ENCODE measurements at places on chromosomes 11 and 22.

DNA sequence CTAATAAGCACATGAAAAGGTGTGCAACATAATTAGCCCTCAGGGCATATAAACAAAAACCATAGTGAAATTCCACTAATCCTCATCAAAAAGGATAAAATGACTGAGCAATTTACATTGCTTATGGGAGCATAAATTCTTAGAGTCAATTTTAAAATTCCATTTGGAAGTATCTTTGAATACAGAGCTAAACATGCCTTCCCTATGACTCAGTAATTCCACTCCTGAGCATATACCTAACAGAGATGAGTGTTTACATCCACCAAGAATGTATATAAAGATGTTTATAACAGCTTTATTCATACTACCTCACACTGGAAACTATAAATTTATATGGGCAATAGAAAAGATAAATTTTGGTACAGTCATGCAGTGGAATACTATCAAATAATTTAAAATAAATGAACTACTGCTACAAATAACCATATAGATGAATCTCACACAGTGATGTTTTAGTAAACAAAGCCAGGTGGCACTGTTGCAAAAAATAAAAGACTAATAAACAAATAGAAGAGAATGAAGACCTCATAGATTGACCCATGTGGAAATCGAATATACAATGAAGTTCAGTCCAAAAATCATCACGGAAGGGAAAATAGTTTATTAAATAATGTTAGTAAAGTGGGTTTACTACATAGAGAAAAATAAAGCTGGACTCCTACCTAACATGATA, 8.2 kb upstream of the OR2D2 start:
- DNase-seq, result no peak

GRCh38 chr22:48152164-48152775, 1389.8 kb downstream of the TBC1D22A start:
- DNase-seq, result no peak

DNA sequence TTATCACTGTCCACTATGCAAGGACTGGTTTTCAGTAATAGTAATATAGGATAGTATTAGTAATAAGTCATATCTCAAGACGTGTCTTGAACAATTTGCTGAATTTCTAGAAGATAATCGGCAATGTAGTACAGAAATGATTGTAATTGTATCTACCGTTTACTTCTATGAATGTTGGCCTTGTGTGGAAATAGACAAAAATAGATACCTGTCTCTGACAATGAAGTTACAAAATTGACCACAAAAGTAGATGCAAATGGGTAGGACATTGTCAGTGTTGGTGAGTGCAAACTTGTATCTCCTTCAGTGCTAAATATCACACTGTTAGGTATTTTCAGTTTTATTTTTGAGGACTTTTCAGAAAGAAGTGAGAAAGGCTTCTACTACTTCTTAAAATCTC, 43.1 kb downstream of the SVIP start:
- DNase-seq, result no peak

DNA sequence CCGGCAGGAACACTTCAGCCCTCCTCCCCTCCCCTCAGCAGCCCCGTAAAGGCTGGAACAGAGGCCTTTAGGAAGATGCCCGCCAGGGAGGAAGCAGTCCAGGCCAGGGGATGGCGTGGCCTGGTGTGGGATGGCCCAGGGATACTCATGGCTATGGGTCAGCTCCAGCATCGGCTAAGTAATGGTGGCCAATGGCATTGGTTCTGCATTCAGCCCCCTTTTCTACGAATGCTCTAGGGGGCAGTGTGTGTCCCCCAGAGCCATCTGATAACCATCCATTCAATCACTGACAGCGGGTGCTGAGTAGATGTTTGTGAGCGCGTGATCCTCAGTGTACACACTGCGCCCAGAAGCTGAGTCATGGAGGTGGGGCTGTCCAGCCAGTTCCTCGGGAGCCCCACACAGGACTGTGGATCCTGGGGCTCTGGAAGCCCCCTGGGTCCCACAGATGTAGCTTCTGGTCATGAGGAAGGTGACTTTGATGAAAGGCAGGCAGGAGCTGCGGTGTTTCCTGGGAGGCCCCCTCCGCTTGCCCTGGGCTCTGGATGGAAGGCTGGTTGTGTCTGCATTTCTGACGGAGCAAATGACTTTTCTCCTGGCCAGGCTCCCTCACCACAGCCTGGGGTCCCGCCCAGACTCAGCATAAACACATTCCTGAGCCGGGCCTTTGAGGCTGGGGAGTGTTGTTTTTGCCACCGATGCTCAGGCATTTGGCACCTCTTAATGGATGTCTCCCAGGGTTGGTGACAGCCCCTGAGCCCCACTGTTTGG, 46.5 kb downstream of the FBLN1 start:
- peak; percentile 84 for DNase-seq

- no peak for DNase-seq
Measured at GRCh38 chr11:2468363-2469235, 23.8 kb downstream of the KCNQ1 start.

GRCh38 chr22:20677684-20678242, 96.2 kb upstream of the SERPIND1 start:
- DNase-seq, result no peak

DNA sequence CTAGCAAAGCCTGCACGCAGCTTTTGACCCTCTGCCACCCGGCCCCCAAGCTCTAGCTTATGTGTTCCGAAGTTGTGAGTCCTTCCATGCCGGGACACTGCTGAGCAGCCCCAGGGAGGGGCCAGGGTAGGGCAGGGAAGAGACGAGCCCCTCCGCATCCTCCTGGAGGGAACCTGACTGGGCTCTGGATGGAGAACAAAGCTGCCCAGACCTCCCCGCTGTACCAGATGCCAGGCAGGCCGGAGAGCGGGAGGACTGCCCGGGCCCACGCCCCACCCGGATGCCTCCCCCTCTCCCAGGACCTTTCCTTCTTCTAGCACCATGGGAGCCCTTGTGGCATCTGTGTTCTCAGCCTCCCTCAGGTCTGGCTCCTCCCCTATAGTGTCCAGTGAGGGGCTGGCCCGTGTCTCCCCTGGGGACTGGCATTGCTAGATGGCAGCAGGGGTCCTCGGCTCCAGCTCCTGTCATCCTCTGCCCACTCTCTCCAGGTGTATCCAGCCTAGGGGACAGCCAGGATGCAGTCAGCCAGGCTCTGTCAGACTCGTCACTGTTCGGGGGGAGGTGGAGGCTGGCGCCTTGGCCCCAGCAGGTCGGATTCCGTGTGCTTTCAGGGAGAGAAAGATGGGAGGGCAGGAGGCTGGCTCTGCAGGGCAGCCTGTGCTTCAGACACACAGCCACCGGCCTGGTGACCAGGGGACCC, 46.1 kb downstream of the ALX4 start:
- no peak for DNase-seq

DNA sequence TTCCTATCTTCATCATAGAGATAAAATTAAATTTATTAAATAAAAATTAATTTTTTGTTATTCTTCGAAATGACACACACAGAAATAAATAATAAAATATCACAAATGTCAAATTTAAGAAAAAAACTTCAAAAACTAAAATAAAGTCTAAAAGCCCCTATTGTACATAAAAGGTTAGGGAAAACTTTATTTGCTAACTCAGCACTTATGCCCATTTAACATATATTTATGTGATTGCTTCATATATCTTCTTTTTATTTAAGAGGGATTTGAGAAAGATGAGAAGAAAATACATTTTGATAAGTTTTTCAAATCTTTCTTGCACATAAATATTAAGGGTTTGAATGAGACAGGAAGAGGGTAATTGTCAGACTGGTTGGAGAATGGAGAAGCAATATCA, 2350.4 kb upstream of the RAG2 start:
- DNase-seq, result no peak

DNA sequence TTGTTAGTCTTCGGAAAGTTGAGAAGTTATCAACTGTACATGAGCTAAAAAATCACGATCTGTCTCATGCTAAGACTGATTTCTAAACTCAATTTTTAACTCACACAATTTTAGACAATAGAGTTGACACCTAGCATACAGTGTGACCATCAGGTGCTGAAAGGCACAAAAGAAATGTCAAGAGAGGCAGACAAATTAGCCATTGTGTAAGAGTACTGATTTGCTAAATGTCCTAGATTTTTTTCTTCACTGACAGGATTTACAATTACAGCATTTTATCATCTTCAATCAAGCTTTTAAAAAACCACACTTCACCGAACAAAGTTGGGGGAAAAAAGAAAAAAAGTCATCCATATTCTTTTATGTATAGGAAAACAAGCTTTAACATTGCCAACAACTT, 7.0 kb downstream of the LGR4 start:
- DNase-seq, result no peak

DNA sequence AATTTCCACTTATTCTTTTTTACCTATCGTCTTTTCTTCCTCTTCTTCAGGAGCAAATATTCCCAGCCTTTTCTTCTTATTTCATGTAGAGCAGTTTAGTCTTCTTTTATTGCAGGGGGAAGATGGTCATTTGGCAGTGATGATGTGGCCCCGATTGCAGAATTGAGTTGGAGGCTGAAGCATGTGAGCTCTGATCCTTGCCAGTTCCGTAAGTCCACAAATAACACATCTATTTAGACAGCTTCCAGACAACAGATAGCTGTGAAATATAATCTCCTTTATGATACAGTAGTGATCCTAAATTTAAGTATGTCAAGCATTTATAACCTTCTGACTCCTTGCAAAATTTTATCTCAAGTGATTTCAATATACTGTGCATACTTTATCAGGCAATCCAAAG, 27.5 kb downstream of the REXO2 start:
- no peak for DNase-seq

DNA sequence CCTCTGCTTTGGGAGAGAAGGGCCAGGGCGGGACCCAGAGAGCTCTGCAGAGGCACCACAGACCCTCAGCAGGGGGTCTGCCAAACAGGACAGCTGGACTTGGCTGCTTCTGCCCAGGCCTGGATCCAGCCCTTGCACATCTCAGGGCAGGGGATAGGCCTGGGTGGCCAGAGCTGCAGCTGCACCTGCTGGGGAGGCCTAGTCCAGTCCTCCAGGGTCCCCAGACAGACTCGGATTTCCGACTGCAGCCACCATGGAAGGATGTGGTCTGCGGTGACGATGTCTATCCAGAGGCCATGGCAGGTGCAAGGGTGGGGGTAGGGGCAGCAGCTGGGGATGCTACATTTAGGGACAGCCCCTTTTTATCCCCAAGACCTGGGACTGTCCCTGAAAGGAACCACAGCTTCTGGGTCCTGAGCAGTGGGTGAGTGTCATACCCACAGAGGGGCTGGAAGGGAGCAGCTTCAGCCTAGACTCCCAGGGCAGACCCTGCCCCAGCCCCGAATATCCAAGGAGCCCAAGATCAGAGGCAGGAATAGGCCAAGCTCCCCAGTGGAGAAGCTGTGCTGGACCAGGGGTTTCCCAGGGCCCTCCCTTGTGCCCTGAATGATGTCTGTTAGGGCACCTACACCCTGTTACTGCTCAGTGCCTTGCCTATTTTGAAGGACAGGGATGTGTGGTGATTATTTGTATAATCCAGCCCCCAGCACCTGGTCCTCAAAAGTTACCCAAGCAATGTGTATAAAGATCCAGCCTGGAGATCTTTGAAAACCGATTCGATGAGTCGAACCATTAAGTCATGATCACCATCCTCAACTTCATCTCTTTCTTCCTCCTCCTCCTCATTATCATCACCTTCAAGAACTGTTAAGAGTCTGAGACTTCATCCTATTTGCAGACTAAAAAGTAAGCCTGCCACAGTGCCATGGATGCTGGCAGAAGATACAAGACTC, 2.5 kb upstream of the IGLL5 start:
- no peak for DNase-seq

GRCh38 chr11:724778-725386, 18.9 kb downstream of the EPS8L2 start:
- no peak for DNase-seq

- DNase-seq, result no peak
Measured at GRCh38 chr11:17350455-17351171, 987 bp upstream of the NCR3LG1 start.

- DNase-seq, result no peak
Measured at GRCh38 chr22:28674121-28674563, 5.5 kb downstream of the TTC28 start.

GRCh38 chr11:46288451-46288850, 11.0 kb downstream of the CREB3L1 start:
- DNase-seq, result no peak

DNA sequence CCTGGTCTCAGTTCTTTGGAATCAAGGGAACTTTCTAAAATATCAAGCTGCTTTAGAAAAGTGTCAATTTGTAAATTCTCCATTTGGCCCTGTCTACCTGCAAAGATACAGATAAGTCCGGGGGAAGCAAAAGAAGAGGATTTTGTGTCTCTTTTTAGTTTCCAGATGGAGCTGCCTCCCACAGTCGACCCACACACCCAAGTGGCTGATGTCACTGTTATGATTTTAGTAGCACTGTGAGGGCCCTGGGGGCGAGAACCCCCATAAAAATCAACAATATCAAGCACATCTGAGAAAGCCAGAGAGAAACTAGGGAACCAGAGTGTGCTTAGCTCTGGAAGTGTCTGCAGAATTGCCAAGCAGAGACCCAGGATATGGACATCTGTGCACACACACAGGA, 212.7 kb downstream of the LARGE1 start:
- no peak for DNase-seq

DNA sequence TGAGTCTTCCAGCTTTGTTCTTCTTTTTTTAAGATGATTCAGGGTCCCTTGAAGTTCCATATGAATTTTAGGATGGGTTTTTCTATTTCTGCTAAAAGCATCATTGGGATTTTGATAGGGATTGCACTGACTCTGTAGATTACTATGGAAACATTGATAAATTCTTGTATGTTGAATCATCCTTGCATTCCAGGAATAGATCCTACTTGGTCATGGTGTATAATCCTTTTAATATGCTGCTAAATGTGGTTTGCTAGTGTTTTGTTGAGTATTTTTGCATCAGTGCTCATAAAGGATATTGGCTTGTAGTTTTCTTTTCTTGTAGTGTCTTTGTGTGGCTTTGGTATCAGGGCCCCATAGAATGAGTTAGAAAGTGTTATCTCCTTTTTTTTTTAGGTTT, 34.9 kb upstream of the PHOX2A start:
- DNase-seq, result no peak

GRCh38 chr11:44903518-44903917, 47.2 kb downstream of the TP53I11 start:
- no peak for DNase-seq

DNA sequence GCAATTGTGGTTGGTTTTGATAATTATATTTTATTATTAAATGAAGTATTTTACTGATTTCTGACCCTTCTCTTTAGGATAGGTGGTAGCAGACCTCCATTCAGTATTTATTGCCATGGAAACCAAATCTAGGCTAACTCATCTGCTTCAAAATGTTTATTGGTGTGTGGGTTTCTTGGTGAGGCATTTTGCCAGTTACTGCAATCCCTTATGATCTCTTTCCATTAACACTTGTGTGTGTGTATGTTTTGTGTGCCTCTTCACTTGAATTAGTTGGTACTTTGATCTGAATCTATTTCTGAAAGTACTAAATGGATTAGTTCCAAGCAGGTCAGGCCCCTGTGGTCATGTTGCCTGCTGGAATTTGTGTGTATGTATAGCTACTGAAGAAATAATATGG, 184.4 kb upstream of the C11orf87 start:
- DNase-seq, result no peak

GRCh38 chr11:11964774-11965150, 43.7 kb downstream of the DKK3 start:
- no peak for DNase-seq

GRCh38 chr11:129815596-129816461, at the start of gene TMEM45B:
Gene TMEM45B, plus strand, starts transcription at chr11:129815848. Its CDS starts 36,635 bp downstream, at chr11:129852483.
- no peak for DNase-seq

Measured in T1000 (cell line).